Iris pigment epithelial cell (primary cell): ENCODE measurements at places on chromosomes 7 and 10.

DNA sequence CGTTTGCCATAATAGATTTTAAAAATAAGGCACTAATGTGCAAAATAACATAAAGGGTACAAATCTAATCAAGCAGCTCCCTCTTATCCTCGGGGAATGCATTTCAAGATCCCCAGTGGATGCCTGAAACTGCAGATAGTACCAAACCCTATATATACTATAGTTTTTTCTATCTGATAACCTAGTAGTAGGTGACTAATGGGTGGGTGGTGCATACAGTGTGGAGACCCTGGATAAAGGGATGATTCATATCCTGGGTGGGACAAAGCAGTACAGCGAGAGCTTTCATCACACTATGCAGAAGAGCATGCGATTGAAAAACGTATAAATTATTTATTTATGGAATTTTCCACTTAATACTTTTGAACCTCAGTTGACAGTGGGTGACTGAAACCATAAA is 464.5 kb downstream of the GRID1 start:
- DNase-seq = no peak

DNA sequence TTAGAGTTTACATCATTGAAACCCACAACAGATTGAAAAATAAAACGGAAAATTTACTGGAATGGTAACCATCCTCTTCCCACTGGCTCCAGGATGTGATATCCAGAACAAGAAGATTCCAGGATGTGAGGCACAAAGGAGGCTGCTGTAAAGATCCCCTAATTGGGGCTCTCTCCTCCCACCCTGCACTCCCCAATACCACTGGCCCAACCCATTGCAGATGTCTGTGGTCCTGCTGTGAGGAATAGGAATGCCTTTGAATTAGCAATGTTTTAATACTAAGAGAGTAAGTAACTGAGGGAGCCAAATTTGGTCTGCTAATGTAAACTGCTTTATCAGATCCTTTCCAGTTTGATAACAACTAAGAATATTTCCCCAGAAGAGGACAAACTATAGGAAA is 225.9 kb upstream of the INHBA start:
- no peak for DNase-seq

DNA sequence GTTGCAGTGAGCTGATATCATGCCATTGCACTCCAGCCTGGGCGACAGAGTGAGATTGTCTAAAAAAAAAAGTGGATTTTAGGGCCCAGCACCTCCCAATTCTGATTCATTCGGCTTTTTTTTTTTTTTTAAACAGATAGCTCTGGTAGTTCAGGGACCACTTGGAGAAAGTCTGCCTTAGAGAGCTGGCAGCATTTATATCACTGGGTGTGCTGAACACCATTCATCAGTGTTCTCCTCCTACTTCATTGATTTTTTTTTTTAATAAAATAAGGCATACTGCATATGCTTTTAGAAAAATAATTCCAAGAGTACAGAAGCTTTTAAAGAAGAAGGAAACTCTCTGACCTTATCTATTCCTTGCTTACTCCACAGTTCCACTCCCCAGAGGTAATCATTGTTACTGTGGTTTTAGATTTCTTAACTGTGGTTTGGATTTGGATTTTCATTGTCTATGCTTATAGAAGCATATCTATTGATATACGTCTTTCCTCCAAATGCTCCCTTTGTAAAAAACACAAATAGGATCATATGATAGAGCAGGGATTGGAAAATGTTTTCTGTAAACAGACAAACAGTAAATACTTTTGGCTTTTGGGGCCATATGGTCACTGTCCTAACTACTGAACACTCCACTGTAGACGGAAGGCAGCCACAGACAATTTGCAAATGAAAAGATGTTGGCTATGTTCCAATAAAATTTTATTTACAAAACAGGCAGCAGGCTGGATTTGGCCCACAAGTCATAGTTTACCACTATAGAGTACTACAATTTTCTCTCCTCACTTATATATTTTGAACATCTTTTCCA is 21.1 kb upstream of the SAR1A start:
- DNase-seq = peak; percentile 47

- no peak for DNase-seq
These were observed at the start of gene MRLN for GRCh38 chr10:59753267-59753666. Gene MRLN (minus strand): TSS chr10:59753455.

GRCh38 chr10:69409968-69410367 is 6.8 kb downstream of the TACR2 start:
- no peak for DNase-seq

GRCh38 chr7:64951250-64951848 is 39.5 kb downstream of the ZNF117 start:
- peak; percentile 53 for DNase-seq

- DNase-seq = no peak
These were observed 430.9 kb downstream of the ACTR3B start for GRCh38 chr7:153190452-153190851.

- DNase-seq = no peak
These were observed 124.1 kb downstream of the CUL2 start for GRCh38 chr10:34966040-34966439.

DNA sequence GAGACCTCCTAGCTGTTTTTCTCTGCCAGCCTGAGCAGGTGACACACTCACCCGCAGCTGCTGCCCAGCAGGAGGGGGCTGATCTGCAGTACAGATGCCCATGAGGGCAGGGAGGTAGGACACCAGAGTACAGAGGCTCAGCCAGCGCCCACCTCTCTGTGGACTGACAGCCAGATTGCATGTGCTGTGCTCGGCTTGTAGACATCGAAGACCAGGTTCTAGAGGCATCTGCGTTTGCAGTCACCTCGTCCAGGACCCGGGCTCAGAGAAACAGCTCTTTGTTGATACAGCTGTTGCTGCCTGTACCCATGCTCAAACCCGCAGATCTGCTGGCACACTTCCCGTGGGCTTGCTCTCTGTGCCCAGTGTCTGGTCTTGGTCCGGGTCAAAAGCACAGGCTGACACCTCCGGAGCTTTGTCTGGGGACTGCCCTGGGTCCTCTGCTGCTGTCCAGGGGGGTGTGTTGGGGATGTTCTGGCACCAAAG is 224.7 kb downstream of the GLRX3 start:
- DNase-seq = no peak

- DNase-seq = no peak
These were observed 37.1 kb downstream of the COL26A1 start for GRCh38 chr7:101399759-101400158.

GRCh38 chr10:86360657-86361056 is 5.9 kb downstream of the GRID1 start:
- no peak for DNase-seq

DNA sequence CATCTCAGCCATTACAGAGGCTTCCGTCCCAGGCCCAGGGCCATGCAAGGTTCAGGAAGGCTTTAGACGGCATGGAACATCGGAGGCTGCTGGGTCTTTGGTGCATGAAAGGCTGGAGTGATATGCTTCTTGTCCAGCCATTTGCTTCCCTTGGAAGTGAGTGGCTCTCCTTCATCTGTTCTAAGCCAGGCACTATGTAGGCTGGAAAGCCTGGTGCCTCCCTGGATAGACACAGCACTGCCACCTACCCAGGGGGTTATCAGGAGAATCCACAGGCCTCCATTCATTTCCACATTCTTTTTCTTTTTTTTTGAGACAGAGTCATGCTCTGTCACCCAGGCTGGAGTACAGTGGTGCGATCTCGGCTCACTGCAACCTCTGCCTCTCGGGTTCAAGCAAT is 31.6 kb upstream of the USP6NL start:
- DNase-seq = no peak

DNA sequence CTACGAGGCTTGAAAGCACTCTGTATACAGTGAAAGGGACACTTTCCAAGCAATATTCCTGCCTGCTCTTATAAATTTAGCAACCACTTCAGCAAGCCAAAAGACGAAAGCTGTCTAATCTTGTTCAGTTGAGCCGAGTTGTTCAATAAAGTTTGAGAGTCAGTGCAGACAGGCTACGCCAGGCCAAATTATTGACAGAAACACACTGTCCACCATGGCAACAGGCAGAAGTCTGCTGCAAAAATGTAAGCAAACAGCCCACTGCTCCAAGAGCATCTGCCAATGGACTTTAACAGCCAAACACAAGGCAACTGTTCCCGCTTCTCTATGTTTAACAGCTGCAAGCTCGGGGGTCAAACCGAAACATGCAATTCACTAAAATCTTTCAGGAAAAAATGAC is 85.7 kb downstream of the GLI3 start:
- no peak for DNase-seq

- peak; percentile 42 for DNase-seq
These were observed 293.1 kb downstream of the ARHGAP12 start for GRCh38 chr10:31635415-31636065.

- peak; percentile 75 for DNase-seq
These were observed 89.2 kb upstream of the PFKP start for GRCh38 chr10:2978111-2978510.

GRCh38 chr10:89224739-89225443 is 17.8 kb upstream of the CH25H start:
- peak; percentile 23 for DNase-seq

DNA sequence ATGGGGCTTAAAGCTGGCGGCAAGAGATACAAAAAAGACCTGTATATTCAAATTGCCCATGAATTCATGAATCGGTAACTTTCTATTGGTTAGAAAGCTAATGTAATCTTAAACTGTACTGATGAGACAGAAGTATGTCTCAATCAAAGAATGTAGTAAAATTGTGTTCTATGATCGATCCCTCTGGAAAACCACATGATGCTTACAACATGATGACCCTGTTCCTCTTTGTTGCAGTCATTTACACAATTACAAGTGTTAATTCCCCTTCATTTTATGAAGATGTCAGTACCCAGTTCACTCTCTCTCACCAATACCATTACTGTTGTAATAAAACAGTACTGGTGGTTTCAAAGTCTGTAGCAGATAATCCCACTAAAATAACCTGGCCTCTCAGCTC is 10.1 kb downstream of the KIF5B start:
- DNase-seq = no peak

- DNase-seq = no peak
These were observed 384.8 kb downstream of the DNAJB6 start for GRCh38 chr7:157721468-157722136.

GRCh38 chr10:73732931-73733623 is 11.1 kb upstream of the SEC24C start:
- DNase-seq = no peak

DNA sequence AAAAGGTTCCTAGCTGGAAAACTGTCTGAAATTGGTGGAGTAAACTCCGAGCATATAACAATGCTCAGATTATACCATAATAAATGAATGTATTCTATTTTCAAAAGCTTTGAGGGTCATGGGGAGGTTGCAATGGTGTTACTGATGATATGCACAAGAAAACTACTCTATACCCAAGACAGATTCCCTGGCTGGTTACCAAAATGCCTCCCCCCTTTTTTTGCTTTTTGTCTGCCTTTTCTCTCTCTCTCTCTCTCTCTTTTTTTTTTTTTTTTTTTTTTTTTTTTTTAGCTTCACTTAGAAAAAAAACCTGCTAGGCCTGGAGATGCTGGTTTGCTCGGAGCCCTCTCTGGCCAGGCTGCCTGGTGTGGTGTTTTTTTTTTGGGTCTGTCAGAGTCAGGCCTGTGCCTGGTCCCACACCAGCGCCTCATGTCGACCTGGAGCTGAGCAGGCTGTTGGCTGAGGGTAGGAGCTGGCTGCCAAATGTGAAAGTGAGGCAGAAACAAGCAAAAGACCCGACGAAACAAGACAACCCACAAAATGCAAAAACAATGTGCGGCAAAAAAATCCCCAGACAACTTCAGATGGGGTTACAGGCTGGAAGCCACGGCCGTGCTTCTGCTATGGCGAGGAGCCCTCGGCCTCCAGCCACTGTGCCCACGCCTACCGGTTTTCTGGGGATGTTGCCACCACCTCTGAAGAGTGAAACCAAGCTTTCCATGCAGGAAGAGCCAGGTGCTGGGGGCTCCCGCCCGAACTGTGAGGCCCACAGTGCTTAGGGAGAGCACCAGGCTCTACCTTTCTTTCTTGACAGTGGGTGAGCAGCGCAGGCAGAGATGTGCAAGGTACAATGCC is 59.9 kb upstream of the EFCAB10 start:
- no peak for DNase-seq

DNA sequence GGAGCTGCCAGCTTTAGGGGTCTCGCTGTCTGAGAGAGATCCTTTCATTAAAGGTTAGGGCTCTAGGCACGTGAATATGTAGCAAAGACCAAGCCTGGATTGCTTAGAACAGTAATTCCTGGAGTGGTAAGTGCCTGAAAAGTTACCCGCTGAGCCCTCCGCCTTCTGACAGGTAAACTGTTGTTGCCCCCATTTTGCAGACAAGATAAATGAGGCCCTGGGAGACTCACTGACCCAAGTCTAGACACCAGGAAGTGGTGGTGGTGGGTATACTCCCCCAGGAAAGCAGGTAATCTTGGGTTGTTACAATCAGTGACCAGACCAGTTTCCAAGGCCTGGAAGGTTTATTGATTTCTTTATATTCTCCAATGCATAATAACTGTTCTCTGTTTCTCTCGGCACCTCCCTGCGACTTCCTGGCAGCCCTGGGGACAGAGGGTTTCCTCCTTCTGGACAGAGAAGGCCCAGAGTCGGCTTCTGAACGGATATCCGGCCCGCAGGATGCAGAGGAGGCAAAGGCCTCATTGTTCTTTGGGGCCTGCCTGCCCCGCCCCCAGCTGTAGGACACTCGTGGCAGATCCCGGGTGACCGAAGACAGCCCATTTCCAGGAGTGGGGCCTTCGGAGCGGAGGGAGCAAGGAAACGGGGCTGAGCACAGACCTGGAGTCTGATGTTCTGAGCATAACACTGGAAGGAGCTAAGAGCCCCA is 1.3 kb upstream of the GRK5 start:
- no peak for DNase-seq

- no peak for DNase-seq
These were observed 167.1 kb upstream of the RHEB start for GRCh38 chr7:151686826-151687225.

GRCh38 chr10:117442521-117442920 is 67.3 kb upstream of the PDZD8 start:
- no peak for DNase-seq

GRCh38 chr7:147052818-147053217 is 936.2 kb downstream of the CNTNAP2 start:
- DNase-seq = no peak

GRCh38 chr7:932651-932975 is 21.9 kb downstream of the ADAP1 start:
- no peak for DNase-seq

DNA sequence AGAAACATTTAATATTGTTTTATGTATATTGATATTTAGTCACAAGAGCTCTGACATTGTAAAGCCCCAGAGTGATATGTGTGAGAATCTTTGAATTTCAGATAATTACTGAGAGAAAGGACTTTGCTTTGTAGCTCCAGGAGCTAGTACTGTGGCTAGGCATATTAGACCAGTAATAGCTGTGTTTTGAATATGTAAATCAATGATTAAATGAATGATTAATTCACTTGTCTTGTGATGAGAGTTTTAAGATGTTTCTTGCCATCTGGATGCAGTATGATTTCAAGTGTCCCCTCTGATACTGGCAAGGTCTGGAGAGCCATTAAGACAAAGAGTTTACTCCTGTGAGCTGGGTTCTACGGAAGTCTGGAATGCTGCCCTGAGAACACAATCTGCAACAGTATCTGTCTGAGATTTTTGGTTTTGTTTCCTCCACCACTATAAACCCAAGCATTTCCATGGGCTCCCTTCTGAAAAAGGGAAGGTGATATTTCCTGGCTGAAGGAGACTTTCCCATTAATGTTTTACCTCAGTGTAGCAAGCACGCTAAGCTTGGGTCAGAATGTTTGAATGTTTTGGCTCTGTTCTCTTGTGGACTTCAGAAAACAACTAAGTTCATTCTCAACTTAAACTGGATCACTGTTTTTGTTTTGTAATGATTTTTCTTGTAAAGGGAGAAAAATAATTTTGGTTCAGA is 61.3 kb upstream of the BICC1 start:
- DNase-seq = no peak

GRCh38 chr10:20990604-20991003 is 93.5 kb upstream of the NEBL start:
- DNase-seq = peak; percentile 75
